ENCODE measurements at places on chromosomes 2 and 18.

DNA sequence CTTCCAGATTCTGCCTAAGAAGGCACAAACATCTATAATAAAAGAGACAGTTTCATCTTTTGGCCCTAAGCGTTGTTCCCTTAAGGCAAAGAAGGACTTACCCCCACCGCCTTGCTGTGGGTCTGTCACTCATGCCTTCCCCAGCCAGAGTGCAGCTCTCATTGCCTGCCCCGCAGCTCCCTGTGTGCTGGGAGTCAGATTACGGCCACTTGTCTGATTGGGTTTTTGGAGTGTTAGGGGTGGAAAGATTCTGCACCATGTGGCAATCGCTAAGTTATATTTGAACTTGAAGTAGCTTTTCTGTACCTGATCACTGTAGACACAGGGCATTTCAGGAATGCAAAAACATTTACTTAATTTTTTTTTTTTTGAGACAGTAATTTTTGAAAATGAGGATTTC is at the start of gene AQP4:
Gene AQP4, minus strand, starts transcription at position 151 of the 400 bp plus-strand sequence. Its CDS starts 18 bp downstream, at position 133.
- no peak for DNase-seq

GRCh38 chr2:174888646-174889271 is 116.4 kb downstream of the CHN1 start:
- no peak for DNase-seq

GRCh38 chr2:113162173-113162572 is 11.6 kb upstream of the PSD4 start:
- DNase-seq, result no peak

DNA sequence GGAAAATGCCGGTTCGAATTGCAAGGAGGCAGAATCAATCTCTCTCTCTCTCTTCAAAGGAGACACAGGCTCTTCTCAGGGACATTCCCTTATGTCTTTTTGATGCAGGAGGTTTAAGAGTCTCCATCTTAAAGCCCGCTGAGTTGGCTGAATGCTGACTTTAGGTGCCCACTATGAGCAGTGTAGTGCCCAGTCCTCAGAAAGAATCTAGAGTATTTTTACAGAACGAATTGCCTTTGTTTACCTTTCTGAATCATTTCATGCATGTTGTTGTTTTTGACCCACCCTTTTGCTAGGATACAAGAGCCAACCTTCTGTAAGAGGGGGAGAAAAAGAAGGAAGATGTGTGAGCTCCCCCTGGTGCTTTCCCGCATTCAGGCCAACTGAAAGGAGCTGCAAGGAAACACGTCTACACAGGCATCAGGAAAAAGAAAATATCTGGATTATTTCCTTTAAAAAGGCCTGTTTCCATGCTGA is 193.5 kb upstream of the TCF4 start:
- no peak for DNase-seq

GRCh38 chr2:71510196-71510807 is 56.9 kb downstream of the DYSF start:
- DNase-seq, result peak; percentile 76

DNA sequence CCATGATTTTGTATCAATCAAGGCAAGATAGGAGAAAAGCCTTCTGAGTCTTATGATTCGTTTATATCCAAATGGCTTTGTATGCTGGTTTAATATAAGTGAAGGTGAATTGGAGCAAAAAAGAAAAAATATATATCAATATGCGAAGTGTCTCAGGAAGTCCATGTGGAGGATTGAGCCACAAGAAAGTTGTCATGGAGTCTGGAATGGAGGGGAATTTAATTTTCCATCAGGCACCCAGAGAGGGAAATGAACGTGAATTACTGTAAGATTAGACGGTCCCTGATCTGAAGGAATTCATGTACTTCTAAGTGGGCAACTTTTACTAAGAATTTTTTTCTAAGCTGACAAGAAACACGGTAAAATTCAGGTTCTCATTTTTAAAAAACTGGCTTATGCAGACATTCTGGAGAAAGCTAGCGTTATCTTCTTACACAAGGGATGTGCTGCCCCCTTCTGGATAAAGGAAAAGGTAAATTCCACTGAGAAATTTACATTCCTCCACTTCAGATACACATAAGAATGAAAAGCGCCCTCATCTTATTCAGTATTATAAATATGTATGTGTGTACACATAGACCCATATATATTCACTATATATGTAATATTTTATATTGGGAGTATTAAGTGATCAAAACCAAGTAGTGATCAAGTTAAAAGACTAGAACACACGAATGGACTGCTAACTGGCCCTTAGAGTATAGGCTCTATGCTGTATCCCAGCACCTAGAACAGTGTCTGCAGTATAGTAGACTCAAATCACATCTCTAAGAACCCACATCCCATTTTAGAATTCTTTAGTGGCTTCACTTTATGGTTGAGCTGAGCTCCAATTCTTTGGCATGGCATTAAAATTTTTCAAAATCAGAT is 289.0 kb upstream of the TFPI start:
- peak; percentile 2 for DNase-seq

DNA sequence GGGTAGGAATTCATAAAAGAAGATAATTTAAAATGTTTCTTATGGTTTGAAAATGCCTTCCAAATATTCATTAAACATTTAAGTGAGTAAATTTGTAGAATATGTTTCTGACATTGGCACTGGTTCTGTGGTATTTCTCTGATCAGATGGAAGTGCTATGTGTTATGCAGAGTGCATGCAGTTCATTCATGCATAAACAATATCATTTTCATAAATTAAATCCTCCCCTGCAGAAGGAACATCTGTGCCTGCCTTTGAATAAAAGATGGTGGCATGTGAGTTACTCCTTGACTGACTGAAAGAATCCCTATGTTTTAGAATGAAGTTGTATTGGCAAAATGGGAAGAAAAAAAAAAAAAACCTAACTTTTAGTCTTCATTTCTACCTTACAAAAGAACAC is 5.9 kb downstream of the NEUROD1 start:
- no peak for DNase-seq

- no peak for DNase-seq
Measured at GRCh38 chr18:3332376-3332775, 70.4 kb downstream of the MYL12B start.

DNA sequence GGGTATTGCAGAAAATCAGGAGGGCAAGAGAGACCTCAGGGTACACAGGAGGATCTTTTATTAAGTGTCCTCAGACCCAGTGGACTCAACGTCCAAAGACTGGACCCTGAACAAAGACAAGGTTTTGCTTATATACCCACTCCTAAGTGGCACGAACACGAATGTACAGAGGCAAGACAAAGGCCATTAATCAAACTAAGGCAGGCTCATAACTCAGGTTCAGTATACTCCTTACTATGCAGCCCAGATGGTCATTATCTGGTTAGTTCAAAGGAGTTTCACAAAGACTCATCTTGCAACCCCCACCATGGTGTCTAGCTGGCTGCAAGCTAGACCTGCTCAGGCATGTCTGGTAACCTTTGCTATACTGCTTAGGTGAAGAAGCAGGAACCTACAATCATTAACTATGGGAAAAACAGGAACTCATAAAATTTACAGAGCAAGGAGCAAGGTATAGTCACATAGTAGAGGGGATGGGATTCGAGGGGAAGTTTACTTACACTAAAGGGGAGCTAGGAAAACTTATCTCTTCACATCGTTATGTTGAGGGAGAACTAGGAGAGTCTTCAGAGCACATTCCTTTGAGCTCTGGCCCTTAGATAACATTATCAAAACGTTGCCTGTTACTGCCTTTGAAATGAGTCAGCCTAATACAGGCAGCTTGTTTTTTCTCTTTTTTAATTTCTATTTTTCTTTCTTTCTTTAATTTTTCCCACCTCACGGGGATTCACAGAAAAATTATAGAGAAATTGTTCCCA is 33.9 kb downstream of the SLC4A3 start:
- no peak for DNase-seq
